ENCODE measurements at places on chromosomes 1 and 21.

GRCh38 chr1:227779021-227779441, 36.4 kb upstream of the PRSS38 start:
- DNase-seq, result no peak
- H3K27me3 ChIP-seq, result no peaks in the 10 kb centered on the region
- no peaks in the 10 kb centered on the region for H3K4me1 ChIP-seq
- no peak overlapping the region for H3K27ac ChIP-seq
- H3K36me3 ChIP-seq, result no peaks in the 10 kb centered on the region

DNA sequence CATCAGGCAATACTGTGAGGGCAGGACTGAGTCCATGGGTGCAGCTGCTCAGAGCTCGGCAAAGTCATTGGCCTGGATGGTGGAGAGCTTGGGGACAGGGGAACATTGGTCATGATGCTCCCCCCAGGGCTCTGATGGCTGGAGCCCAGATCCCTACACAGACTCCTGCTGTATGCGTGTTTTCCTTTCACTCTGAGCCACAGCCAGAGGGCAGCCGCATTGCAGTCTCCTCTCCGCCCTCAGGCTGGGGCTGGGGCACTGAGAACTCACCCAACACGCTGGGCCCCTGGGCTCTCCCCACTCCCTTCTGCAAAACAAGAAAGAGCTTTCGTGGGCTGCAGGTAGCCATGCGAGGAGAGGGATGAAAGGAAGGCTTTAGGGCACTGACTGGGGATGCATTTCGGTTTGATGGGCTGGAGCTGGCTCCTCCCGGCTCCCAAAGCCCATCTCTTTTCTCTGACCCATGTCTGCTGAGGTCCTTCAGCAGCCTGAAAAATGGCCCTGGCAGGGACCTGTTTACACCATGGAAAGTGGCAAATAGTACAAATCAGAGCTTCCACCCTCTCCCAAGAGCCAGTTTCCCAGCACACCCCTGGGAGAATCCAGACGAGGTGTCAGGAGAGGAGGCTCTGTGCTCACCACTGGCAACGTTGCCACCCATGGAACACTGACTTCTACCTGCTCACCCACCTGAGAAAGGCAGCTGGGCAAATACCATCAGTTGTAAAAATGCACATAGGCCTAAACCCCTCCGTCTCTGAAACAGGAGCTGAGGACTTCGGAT, 43.8 kb downstream of the CAPN2 start:
- H3K36me3 ChIP-seq, result peaks cover 7% of the 10 kb centered on the region
- no peak overlapping the region for H3K4me3 ChIP-seq
- no peak overlapping the region for H3K27ac ChIP-seq
- H3K4me1 ChIP-seq, result peaks cover 6% of the 10 kb centered on the region

DNA sequence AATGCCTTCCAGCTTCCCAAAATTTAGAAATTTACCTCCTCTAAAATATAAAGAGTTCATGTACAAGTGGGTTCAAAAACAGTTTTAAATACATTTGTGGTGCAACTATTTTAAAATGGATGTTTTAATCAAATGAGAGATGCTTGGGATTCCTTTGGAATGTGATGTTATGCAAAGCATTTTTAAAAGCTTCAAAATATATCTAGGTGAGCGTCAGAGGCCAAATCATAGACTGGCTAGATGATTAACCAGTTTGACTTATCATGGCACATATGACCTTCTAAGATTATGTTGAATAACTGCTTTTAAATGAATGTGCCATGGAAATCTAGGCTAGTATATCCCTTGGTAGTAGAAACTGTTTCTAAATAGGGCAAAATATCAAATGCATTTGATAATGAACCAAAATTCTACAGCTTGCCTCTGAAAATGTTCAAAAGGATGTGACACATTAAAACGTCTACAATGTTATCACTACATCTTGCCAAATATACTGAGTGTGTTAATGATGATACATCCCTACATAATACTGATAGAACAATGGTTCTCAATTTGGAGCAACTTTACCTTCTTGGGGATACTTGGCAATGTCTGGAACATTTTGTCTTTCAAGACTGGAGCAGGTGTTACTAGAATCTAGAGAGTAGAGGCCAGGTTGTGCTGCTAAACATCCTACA, 650.9 kb upstream of the ADGRL2 start:
- no peak overlapping the region for H3K4me3 ChIP-seq
- no peaks in the 10 kb centered on the region for H3K27me3 ChIP-seq
- H3K4me1 ChIP-seq, result no peaks in the 10 kb centered on the region
- no peaks in the 10 kb centered on the region for H3K36me3 ChIP-seq

DNA sequence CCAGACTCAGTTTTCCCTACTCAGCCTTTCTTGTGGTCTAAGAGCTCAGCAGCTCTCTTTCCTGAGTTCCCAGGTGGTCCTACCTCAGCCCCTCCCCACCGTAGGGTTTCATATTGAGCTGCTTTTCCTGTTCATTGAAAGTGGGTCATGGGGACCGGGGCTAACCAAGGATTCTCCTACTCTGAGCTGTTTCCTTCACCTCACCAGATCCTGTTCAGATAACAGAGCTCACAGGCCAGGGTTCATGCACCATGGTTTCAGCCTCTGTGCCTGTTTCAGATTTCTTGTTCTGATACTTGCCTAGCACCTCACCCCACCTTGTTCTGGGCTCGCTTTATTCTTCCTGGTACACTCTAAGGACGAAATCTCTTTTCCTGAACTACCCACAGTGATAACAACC, 8.5 kb downstream of the UBQLN4 start:
- H3K4me1 ChIP-seq, result no peaks in the 10 kb centered on the region
- no peak overlapping the region for H3K27ac ChIP-seq
- H3K4me3 ChIP-seq, result no peak overlapping the region
- H3K36me3 ChIP-seq, result no peaks in the 10 kb centered on the region
- H3K27me3 ChIP-seq, result no peaks in the 10 kb centered on the region

DNA sequence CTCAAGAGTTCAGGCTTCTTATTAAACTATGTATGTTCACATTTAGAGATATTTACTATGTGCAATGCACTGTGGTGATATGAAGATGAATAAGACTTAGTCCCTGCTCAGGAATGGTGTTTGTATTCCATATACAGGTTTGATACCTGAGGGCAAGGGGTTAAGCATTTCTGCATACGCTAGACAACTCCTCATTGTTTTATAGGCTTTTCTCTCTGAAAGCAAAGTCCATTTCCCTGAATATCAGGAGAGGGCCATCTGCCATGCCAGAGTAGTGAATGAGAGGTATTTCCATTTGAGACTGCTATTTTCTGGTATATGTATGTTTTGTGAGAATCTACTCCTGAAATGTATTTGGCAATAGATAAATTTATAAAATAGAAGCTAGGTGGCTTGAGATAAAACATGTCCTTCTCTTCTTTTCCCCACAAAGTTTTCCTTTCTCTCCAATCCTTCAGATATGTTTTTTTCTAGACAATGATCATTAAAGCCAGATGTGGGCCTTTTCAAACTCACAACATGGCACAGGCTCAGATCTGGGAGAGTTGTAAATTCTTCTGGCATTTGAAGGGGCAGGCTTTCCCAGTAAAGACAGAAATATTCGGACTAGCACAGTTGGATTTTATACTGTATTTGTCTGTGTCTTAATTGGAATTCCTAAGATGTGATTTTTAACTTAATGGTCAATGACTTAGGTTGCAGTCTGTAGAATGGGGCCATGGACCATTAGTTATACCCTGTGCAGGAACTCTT, 73.3 kb upstream of the WDR26 start:
- H3K36me3 ChIP-seq, result no peaks in the 10 kb centered on the region
- no peaks in the 10 kb centered on the region for H3K27me3 ChIP-seq
- H3K4me3 ChIP-seq, result no peak overlapping the region
- peaks cover 14% of the 10 kb centered on the region for H3K4me1 ChIP-seq
- DNase-seq, result no peak
- H3K27ac ChIP-seq, result no peak overlapping the region

- H3K36me3 ChIP-seq, result no peaks in the 10 kb centered on the region
- no peak for DNase-seq
- H3K4me3 ChIP-seq, result no peak overlapping the region
- H3K27me3 ChIP-seq, result no peaks in the 10 kb centered on the region
- H3K4me1 ChIP-seq, result peaks cover 39% of the 10 kb centered on the region
- peak overlapping the region; percentile 51 for H3K27ac ChIP-seq
Measured at GRCh38 chr1:23964235-23964668, 4.6 kb downstream of the PNRC2 start.

- peak overlapping the region; percentile 89 for H3K27ac ChIP-seq
- peaks cover 48% of the 10 kb centered on the region for H3K4me1 ChIP-seq
- no peak for DNase-seq
- H3K4me3 ChIP-seq, result no peak overlapping the region
- no peaks in the 10 kb centered on the region for H3K27me3 ChIP-seq
- peaks cover 3% of the 10 kb centered on the region for H3K36me3 ChIP-seq
Measured at GRCh38 chr1:32758795-32759430, 56.3 kb upstream of the SYNC start.

GRCh38 chr1:75870951-75871350, 61.3 kb downstream of the ASB17 start:
- H3K4me1 ChIP-seq, result no peaks in the 10 kb centered on the region
- DNase-seq, result no peak
- no peaks in the 10 kb centered on the region for H3K27me3 ChIP-seq
- no peak overlapping the region for H3K4me3 ChIP-seq
- H3K27ac ChIP-seq, result no peak overlapping the region

GRCh38 chr21:32477424-32477745, 64.9 kb downstream of the EVA1C start:
- H3K27ac ChIP-seq, result no peak overlapping the region
- peaks cover 25% of the 10 kb centered on the region for H3K36me3 ChIP-seq
- no peaks in the 10 kb centered on the region for H3K27me3 ChIP-seq
- DNase-seq, result no peak
- peaks cover 25% of the 10 kb centered on the region for H3K4me1 ChIP-seq

DNA sequence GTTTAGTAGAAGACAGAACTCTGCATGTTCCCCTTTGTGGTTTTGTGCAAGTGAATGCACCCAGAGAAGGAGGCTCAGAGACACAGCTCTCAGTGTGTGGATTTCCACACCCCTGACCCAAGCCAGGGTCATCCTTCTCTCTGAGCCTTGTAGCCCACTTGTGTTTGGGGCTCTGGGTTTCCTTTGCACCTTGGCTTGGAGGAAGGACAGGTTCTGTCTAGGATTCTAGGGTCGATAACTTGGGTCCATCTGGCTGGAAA, 27.2 kb downstream of the MYOG start:
- no peak for DNase-seq
- H3K4me1 ChIP-seq, result peaks cover 43% of the 10 kb centered on the region
- H3K27ac ChIP-seq, result peak overlapping the region; percentile 77
